ENCODE measurements at places on chromosomes 12 and 14. TPM values are rescaled to one million over a fixed set of nuclear protein-coding genes. Genes with fewer than 3 reads are reported as not detected.
A peak's percentile ranks its signal among the peaks of the same experiment; 100 is the strongest.

GRCh38 chr12:88471331-88472045 is 108.8 kb downstream of the KITLG start:
- DNase-seq: no peak

DNA sequence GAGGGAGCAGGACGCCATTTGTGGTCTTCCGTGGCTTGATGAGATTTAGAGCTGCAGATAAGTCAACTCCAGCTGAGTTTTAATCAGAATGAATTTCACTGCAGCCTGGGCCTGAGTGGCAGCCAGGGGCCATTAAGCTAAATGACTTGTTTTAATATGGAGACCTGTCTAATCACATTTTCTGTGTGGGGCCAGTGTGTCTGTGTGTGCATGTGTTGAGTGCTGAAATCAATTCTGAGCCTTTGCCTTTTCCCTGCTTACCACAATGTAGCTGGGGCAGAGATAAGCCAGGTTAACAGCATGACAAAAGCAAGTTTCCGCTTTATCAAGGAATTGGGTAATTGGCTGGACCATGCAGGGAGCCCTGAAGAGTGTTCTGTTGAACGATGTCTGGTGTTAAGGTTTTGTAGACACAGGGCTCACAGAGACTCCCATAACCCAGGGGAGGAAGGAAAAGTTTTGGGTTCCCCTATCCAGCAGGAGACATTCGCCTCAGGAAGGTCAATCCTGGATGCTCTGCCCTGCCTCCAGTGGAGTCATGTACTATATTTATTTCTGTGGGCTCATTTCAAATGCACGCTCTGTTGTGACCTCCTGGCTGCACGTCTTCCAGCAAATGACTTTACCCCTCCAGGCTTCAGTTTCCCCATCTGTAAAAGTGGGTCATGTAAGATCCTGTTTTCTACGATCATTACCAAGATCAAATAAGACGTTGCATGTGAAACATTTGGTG is 24.2 kb downstream of the RPH3A start:
- no peak for DNase-seq

- no peak for DNase-seq
Measured at GRCh38 chr12:6840761-6841515, at the start of gene GNB3. GNB3 (plus strand) TSS chr12:6840925; CDS start chr12:6841288, 363 bp downstream.

DNA sequence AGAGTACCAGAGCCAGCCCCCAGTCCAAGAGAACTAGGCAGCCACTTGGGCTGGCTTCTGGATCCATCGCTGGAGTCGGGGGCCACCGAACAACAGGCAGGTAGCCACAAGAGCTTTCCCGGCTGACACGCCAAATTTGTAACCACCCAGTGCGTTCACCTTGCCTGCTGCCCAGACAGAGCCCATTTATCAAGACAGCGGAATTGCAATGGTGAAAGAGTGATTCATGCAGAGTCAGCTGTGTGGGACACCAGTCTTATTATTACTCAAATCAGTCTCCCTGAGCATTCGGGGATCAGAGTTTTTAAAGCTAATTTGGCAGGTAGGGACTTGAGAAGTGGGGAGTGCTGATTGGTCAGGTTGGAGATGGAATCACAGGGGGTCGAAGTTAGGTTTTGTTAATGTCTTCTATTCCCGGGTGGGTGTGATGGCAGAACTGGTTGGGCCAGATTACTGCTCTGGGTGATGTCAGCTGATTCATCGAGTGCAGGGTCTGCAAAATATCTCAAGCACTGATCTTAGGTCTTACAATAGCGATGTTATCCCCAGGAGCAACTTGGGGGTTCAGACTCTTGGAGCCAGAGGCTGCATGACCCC is 64.3 kb downstream of the PDE6H start:
- no peak for DNase-seq

GRCh38 chr12:88371416-88372183 is 208.7 kb downstream of the KITLG start:
- DNase-seq: no peak

GRCh38 chr12:67457778-67458665 is 188.9 kb downstream of the CAND1 start:
- DNase-seq: no peak

GRCh38 chr14:87899228-87899627 is 93.8 kb downstream of the GALC start:
- no peak for DNase-seq

GRCh38 chr12:132147423-132148367 is 3.4 kb downstream of the NOC4L start:
- no peak for DNase-seq

DNA sequence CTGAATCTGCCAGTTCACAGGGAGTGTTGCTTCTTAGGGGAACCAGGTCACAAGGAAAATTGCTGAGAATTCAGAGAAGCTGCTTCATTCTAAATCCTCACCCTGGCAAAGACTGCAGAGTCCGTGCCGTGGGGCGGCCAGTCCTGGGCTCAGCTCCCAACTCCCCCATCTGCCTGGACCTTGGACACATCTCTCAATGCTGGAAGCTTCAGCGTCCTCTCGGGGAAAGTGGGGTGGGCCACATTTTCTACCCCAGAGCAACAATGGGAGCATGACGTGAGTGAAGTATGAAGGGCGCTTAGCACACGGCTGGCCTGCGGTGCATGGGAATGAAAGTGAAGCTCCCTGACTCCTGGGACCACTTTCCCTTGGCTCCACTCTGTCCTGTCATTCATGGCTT is 31.2 kb downstream of the HVCN1 start:
- DNase-seq: no peak

GRCh38 chr14:104979758-104980610 is 1.8 kb upstream of the AHNAK2 start:
- peak; percentile 71 for DNase-seq

Gene MANSC4
- not detected for total RNA-seq

Gene KLRK1
- not detected for total RNA-seq

Gene WIF1
- not detected for total RNA-seq

Gene IGF1
- total RNA-seq: 1.0 TPM

Gene BEGAIN
- total RNA-seq: 0.17 TPM

Gene PTGER2
- total RNA-seq: 0.34 TPM

Gene RTRAF
- 81.3 TPM for total RNA-seq
